Type B pancreatic cell (in vitro differentiated cells): ENCODE measurements at places on chromosomes 2 and 18. TPM values are rescaled to one million over a fixed set of nuclear protein-coding genes. Genes with fewer than 3 reads are reported as not detected.

GRCh38 chr2:99772591-99773331 lies 282.9 kb upstream of the REV1 start:
- no peak for DNase-seq

- no peak for DNase-seq
Observed at GRCh38 chr18:25786758-25787157, 303.7 kb downstream of the SS18 start.

- DNase-seq = no peak
Observed at GRCh38 chr2:117917223-117917917, 96.5 kb downstream of the CCDC93 start.

DNA sequence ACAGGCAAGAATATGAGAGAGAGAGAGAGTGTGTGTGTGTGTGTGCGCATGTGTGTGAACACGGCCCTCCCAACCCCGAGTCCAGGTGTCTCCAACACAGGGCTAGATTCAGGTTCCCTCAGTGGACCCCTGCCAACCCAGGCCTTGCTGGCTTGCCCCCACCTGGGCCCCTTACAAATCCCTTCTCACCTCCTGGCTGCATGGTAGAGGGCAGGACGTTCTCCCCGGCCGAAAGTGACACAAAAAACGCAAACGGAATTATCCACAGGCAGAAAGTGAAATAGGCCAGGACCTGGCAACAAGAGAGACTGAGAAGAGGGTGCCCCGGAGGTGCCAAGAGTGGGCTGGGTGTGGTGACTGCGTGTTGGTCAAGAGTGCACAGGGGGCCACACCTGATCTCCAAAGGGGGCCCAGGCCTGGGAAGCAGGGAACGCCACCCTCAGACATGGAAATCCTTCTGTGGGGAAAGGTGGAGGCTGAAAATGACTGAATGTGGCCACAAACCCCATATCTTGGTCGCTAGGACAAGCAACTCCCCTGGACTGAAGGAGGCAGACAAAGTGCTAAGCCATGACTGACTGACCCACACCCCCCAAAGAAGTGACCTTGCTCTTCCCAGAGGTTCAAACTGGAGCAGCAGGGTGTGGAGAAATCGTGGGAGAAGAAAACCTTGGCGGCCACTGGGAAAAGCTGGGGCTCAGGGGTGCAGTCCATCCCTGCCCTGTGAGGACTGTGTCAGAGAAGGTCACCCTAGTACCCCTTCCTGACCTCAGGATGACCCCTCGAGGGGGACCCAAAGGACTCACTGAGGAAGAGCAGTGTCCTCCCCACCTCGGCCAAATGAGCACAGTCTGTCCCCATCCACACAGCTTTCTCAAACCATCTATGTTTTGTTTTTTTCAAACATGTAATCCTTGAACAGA lies 5.7 kb downstream of the TEX261 start:
- peak; percentile 53 for DNase-seq

DNA sequence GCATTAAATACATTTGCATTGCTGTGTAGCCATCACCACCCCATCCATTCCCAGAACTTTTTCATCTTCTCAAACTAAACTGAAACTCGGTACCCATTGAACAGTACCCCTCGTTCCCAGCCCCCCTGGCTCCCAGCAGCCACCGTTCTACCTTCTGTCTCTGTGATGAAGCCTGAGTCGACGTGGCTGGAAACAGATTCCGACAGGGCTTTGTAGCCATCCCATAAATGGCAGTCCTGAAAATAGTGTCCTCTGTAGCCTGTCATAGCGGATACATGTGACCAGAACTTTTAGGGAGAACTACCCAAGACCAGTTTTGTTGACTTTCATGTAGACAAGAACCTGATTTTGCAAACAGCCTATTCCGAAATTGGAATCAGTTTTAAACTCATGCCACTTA lies 59.1 kb downstream of the TSHZ1 start:
- DNase-seq = no peak

DNA sequence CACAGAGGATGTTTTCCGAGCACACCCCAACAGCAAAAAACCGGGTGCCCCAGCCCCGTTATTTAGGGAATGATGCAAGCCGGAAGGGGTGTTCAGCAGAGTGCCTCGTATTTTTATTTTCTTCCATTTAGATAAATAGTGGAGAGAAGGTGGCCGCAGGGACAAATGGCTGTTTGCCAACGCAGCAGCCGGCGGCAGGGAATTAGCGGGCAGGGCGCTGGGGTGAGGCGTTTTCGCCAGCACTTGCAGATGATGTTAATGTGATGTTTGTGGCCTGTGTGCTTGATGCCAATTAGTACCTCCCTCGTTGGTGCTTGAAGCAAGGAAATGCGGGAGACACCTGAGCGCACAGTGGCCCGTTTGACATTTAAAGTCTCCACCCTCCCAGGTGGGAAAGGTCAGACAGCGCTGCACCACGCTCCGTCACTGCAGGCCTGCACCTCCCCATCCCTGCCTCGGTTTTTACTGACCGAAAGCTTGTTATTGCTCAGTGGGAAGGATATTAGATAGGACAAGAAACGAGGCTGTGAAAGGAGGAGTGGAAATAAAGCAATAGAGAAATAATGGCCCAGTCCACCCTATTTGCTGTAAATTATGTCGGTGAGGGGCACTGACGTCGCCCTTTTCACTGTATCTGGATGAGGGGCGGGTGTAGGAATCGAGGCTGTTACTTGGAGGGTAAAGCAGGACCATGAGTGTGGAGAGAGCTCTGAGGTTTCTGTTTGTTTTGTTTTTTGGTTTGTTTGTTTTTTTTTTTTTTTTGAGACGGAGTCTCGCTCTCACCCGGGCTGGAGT lies 39.1 kb downstream of the NFATC1 start:
- no peak for DNase-seq

DNA sequence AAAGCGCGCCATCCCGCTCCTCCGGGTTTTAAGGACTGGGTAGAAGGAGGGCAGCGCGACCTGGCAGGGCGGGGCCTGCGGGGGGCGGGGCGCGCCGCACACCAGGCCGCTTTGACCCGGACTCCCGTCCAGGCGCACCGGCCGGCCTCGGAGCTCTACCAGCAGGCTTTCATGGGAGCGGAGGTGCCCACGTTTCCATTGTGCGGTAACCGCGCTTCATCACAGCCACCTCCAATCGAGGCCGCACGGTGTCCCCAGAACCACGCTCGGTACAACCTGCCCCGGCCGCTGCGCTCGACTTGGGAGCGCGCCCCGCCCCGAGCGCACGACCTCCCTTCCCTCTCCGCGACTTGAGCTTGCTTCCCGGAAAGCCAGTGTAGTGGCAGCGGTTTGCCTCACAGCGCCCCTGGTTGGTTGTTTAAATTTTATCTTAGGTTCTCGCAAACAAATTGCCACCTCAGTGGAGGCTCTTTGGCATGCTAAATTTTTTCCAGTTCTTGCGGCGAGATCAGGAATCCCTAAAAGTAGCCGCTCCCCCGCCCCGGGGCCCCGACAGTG lies 280 bp upstream of the CYP1B1 start:
- DNase-seq = peak; percentile 87

DNA sequence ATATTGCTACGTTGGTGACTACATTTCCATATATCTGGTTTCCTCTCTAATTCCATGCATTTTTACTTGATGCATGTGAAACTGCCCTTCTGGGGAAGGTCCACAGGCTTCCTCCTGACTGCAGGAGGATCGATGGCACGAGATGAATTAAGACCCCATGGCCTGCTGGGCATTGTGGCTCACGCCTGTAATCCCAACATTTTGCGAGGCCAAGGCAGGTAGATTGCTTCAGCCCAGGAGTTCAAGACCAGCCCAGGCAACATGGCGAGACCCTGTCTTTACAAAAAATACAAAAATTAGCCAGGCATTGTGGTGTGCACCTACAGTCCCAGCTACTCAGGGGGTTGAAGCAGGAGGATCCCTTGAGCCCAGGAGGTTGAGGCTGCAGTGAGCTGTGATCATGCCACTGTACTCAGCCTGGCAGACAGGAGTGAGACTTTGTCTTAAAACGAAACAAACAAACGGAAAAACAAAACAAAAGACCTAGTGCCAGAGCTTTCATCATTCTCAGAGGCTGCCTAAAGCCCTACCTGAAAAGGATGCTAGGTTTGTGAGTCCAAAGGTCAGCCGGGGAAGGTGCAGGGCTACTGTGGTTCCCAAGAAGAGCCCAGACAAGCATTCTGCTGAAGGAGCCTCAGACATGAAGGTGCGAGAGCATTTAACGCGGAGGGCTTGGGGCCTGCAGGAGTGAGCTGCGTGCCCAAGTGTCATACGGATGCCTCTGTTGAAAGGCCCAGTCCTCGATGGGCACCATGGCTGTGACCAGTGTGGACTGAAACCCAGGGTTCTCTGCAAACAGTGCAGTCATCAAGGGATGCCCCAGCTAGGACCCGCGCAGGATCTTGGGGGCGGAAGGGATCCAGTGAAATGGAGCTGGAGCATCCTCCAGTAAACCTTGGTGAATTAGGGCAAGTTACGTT lies 21.6 kb downstream of the GPR55 start:
- peak; percentile 60 for DNase-seq

Gene NEU4
- 0.19 and 0.51 TPM in 2 replicates for total RNA-seq

Gene ZNG1B
- 32.8 and 41.7 TPM in 2 replicates for total RNA-seq

Gene ALPI
- total RNA-seq = 1.5 and 6.5 TPM in 2 replicates

Gene UGT1A10
- not detected in 2 replicates for total RNA-seq
